ENCODE measurements at places on chromosomes 11 and 22. TPM values are rescaled to one million over a fixed set of nuclear protein-coding genes. Genes with fewer than 3 reads are reported as not detected.

Gene LRP4
- 7.4 TPM for total RNA-seq

Gene VPS37C
- 16.4 TPM for total RNA-seq

Gene HTR3B
- total RNA-seq, result not detected

Gene TPH1
- total RNA-seq, result 0.27 TPM

Gene SGSM1
- 0.58 TPM for total RNA-seq

Gene MRGPRX4
- not detected for total RNA-seq

Gene TEX12
- not detected for total RNA-seq

Gene LRRC74B
- not detected for total RNA-seq

Gene NLRX1
- 10.3 TPM for total RNA-seq

Gene LRRN4CL
- 0.24 TPM for total RNA-seq

Gene SAA1
- 2.6 TPM for total RNA-seq

Gene CSNK1E
- 107 TPM for total RNA-seq

Gene SLC7A4
- total RNA-seq, result not detected

Gene IGLL1
- total RNA-seq, result not detected

Gene SMCO4
- 23.3 TPM for total RNA-seq

Gene CLDN5
- total RNA-seq, result not detected

Gene LUZP2
- total RNA-seq, result not detected

Gene TAF10
- total RNA-seq, result 219 TPM

Gene PDE2A
- 2.3 TPM for total RNA-seq

Gene FIBIN
- not detected for total RNA-seq

Gene STK33
- total RNA-seq, result 4.2 TPM

Gene PGR
- not detected for total RNA-seq

Gene ACRV1
- not detected for total RNA-seq

Gene VEGFB
- 34.1 TPM for total RNA-seq

Gene UPB1
- not detected for total RNA-seq

Gene OR51Q1
- not detected for total RNA-seq

Gene VWA5A
- 0.20 TPM for total RNA-seq

Measured in A549 treated with Mapracorat at 1 μM for 4 hours (cell line).